ENCODE measurements at places on chromosomes 3 and 15. TPM values are rescaled to one million over a fixed set of nuclear protein-coding genes. Genes with fewer than 3 reads are reported as not detected.

The NR2F2 gene
- 36.9 TPM for total RNA-seq

The SERPINI2 gene
- not detected for total RNA-seq

The AEN gene
- 83.0 TPM for total RNA-seq

The SATB1 gene
- total RNA-seq = 8.7 TPM

The SRPRB gene
- 68.4 TPM for total RNA-seq

The CYP8B1 gene
- total RNA-seq = not detected

The SLC51B gene
- total RNA-seq = not detected

The FGF12 gene
- 1.6 TPM for total RNA-seq

The SUMF1 gene
- total RNA-seq = 99.6 TPM

The PIGX gene
- 13.7 TPM for total RNA-seq

The CLDN16 gene
- under 0.01 TPM for total RNA-seq

The MBD4 gene
- total RNA-seq = 24.8 TPM

The OSTN gene
- total RNA-seq = not detected

The TLR9 gene
- total RNA-seq = under 0.01 TPM

The HYAL1 gene
- 2.8 TPM for total RNA-seq

The NDN gene
- 38.2 TPM for total RNA-seq

The PPARG gene
- total RNA-seq = 36.9 TPM

The AQP9 gene
- not detected for total RNA-seq

The CCR8 gene
- total RNA-seq = not detected

The ZBTB38 gene
- 133 TPM for total RNA-seq

The MESP1 gene
- total RNA-seq = 0.10 TPM

The REC114 gene
- total RNA-seq = not detected

The ACAD9 gene
- 36.9 TPM for total RNA-seq

The GOLGA8H gene
- 0.98 TPM for total RNA-seq

The NLGN1 gene
- 11.4 TPM for total RNA-seq

The FRMD4B gene
- total RNA-seq = 174 TPM

The ZNF385D gene
- 0.33 TPM for total RNA-seq

The BTLA gene
- total RNA-seq = under 0.01 TPM

The CORO2B gene
- 4.2 TPM for total RNA-seq

The ADAMTSL3 gene
- under 0.01 TPM for total RNA-seq

The KY gene
- total RNA-seq = not detected

The ZNF280D gene
- 52.0 TPM for total RNA-seq

The SERINC4 gene
- total RNA-seq = not detected

The DLEC1 gene
- not detected for total RNA-seq

The PIERCE2 gene
- total RNA-seq = 0.38 TPM

The ST8SIA2 gene
- total RNA-seq = not detected

The WNT5A gene
- total RNA-seq = 3.0 TPM

The SPATA12 gene
- 0.33 TPM for total RNA-seq

The AP3B2 gene
- not detected for total RNA-seq

The C15orf39 gene
- total RNA-seq = 18.9 TPM

The SYNPR gene
- not detected for total RNA-seq

The GABRA5 gene
- not detected for total RNA-seq

The CFAP92 gene
- total RNA-seq = 0.48 TPM

The CHRNA7 gene
- total RNA-seq = 1.4 TPM

The LTF gene
- total RNA-seq = under 0.01 TPM

The CLK3 gene
- total RNA-seq = 43.8 TPM

The MYO9A gene
- 29.7 TPM for total RNA-seq

The GOLGA6L4 gene
- total RNA-seq = 2.0 TPM

The IGDCC3 gene
- 0.33 TPM for total RNA-seq

The TMC3 gene
- total RNA-seq = not detected

The DNAJC13 gene
- 66.6 TPM for total RNA-seq

The TMEM266 gene
- under 0.01 TPM for total RNA-seq

The RTP1 gene
- total RNA-seq = not detected
